Activated naive CD8-positive, alpha-beta T cell treated with anti-CD3 and anti-CD28 coated beads, Interleukin-2, amount 50 U/mL, for 24 hours (primary cell): ENCODE measurements at places on chromosomes 1 and 21.
A peak's percentile ranks its signal among the peaks of the same experiment; 100 is the strongest.

DNA sequence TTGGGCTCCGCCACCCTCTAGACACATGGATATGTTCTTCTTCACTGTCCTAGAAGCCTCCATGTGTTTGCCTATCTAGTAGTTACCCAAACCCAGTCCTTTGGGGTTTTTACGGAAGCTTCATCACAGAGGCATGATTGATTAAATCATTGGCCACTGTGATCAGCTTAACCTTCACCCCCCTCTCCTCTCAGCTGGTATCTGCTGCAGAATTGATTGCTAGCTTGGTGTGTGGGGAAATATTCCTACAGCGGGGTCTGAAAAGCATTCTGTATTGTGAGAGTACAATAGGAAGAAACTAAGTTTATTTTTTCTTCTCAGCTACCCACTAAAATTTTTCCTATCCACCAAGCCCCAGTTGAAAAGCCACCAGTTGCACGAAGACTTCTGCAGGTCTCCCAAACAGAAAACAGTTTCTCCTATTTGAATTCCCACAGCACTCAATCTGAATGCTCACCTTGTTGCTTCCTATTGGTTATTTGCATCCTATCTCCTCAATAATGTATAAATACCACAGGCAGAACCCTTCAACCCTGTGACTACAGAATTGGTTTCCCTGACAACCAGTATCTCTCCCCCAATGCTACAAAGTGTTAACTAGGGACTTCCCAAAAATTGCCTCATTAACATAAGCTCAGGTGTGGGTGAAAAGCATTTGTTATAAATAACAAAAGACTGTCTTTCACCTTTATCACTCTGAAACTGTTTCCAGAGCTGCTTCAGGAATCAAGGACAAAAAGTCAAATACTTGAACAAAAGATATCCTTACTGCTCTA is 9.3 kb upstream of the VANGL1 start:
- DNase-seq, result no peak
- H3K4me1 ChIP-seq, result no peaks in the 10 kb centered on the region
- H3K4me3 ChIP-seq, result no peak overlapping the region
- H3K27me3 ChIP-seq, result peaks cover 20% of the 10 kb centered on the region
- H3K27ac ChIP-seq, result no peak overlapping the region
- no peaks in the 10 kb centered on the region for H3K36me3 ChIP-seq

DNA sequence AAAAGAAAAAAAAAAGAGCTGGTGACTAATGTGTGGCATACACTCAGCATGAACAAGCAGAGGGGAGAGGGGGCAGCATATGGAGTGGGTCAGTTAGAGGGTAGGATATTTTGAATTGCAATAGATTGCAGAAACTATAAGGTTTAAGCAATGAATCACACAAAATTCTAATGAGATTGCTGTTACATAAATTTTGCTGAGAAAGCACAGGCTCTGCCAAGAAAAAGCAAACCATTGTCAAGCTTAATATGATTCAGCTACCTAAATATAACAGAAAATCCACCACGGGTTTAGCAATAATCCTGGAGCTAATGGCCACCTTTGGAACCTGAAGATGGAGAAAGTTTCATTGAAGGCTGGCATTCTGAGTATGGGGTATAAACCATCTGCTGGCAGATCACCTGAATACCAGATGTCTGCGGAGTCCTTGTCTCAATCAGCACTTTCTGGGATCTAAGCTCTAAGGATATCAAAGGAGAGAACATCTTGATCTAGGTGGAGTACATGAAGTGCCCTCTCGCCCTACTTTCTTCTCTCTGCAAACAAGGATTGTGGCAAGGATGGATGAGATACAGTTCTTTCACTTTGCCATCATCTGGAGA is 30.3 kb upstream of the ANGPTL7 start:
- no peaks in the 10 kb centered on the region for H3K27me3 ChIP-seq
- H3K36me3 ChIP-seq, result peaks cover 25% of the 10 kb centered on the region
- H3K4me1 ChIP-seq, result peaks cover 14% of the 10 kb centered on the region
- DNase-seq, result no peak

DNA sequence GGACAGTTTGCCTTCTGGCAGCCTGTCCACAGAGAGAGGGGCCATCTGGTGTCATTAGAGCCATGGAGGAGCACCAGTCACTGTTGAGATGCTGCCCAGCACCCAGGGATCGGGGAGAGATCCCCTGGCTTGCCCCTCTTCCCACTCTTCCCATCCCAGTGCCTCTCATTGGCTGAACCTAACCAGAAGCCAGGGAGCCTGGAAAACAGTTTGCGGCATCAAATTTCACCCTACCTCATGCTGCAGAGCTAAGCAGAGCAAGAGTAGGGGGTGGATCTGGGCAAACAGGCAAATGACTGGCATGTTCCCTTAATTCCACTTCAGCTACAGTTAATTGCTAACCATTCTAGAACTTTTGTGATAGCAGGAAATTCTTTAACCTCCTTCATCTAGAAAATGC is 19.1 kb downstream of the TRAF5 start:
- H3K4me3 ChIP-seq, result no peak overlapping the region
- no peak for DNase-seq
- no peaks in the 10 kb centered on the region for H3K27me3 ChIP-seq
- no peak overlapping the region for H3K27ac ChIP-seq
- H3K36me3 ChIP-seq, result peaks cover 21% of the 10 kb centered on the region
- H3K4me1 ChIP-seq, result peaks cover 83% of the 10 kb centered on the region

DNA sequence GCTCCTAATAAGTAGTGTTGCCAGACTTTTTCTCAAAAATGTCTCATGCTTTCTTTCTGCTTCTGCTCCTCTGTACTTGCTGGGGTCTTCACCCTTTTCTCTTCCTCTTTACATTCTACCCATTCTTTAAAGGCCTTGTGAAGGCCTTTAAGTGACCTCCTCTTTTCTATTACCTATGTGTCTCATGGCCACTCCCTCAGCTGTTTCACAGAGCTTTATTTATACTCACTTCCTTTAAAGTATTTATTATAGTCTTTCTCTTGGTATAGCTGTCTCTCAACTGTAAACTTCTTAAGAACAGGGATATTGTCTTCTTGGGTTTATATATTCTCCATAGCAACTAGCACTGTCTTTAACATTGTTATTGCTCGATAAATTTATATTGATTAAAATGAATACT is 792 bp downstream of the GOLPH3L start:
- DNase-seq, result no peak
- peak overlapping the region; percentile 13 for H3K27ac ChIP-seq
- H3K4me1 ChIP-seq, result peaks cover 21% of the 10 kb centered on the region
- peaks cover 1% of the 10 kb centered on the region for H3K27me3 ChIP-seq

GRCh38 chr1:233261695-233262094 is 33.8 kb downstream of the PCNX2 start:
- DNase-seq, result no peak
- no peaks in the 10 kb centered on the region for H3K27me3 ChIP-seq
- H3K36me3 ChIP-seq, result peaks cover 40% of the 10 kb centered on the region
- no peak overlapping the region for H3K4me3 ChIP-seq
- peaks cover 9% of the 10 kb centered on the region for H3K4me1 ChIP-seq

DNA sequence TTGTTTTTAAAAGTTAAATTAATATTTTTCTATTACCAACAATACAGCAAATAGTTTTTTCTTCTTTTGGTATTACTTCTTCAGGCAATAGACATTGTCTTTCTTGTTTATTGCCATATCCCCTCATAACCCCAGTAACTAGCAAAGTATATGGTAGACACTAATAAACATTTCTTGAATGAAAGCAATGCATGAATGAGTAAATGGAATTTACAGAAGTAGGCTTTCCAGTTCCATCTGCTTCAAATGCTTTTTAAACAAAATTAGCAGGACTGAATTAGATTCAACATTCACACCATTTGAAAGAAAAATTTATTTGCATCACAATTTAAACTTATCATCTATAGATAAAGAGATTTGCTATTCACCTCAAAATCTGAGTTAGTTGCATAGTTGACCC is 5.6 kb upstream of the DR1 start:
- no peak overlapping the region for H3K4me3 ChIP-seq
- DNase-seq, result no peak
- H3K36me3 ChIP-seq, result peaks cover 21% of the 10 kb centered on the region
- H3K4me1 ChIP-seq, result peaks cover 14% of the 10 kb centered on the region
- H3K27me3 ChIP-seq, result no peaks in the 10 kb centered on the region

- peak overlapping the region; percentile 42 for H3K27ac ChIP-seq
- H3K36me3 ChIP-seq, result no peaks in the 10 kb centered on the region
- no peaks in the 10 kb centered on the region for H3K27me3 ChIP-seq
- peak; percentile 86 for DNase-seq
- peak overlapping the region; percentile 80 for H3K4me3 ChIP-seq
Measured at GRCh38 chr1:32350785-32351398, 11.4 kb downstream of the FAM229A start.

GRCh38 chr1:187244623-187245022 is 415.9 kb downstream of the PLA2G4A start:
- no peak for DNase-seq
- no peak overlapping the region for H3K4me3 ChIP-seq
- H3K27ac ChIP-seq, result no peak overlapping the region
- H3K4me1 ChIP-seq, result no peaks in the 10 kb centered on the region

- H3K36me3 ChIP-seq, result no peaks in the 10 kb centered on the region
- DNase-seq, result no peak
- H3K4me3 ChIP-seq, result no peak overlapping the region
- no peak overlapping the region for H3K27ac ChIP-seq
Measured at GRCh38 chr1:175278734-175279116, 86.1 kb upstream of the KIAA0040 start.

GRCh38 chr1:204507317-204508105 is 8.7 kb upstream of the MDM4 start:
- H3K36me3 ChIP-seq, result peaks cover 5% of the 10 kb centered on the region
- DNase-seq, result no peak
- H3K4me1 ChIP-seq, result peaks cover 30% of the 10 kb centered on the region
- H3K4me3 ChIP-seq, result peak overlapping the region; percentile 86
- peaks cover 4% of the 10 kb centered on the region for H3K27me3 ChIP-seq
- H3K27ac ChIP-seq, result peak overlapping the region; percentile 98

GRCh38 chr1:89175601-89176256 is at the start of gene GBP7:
GBP7 (minus strand) TSS chr1:89176003; CDS start chr1:89171935, 4,068 bp downstream.
- H3K4me3 ChIP-seq, result no peak within 1 kb of the TSS
- peaks cover 4% of the 10 kb centered on the region for H3K4me1 ChIP-seq
- no peak within 1 kb of the TSS for H3K27ac ChIP-seq
- no peak for DNase-seq
- H3K36me3 ChIP-seq, result no peaks in the 10 kb centered on the region

GRCh38 chr21:33856893-33857527 is 58.6 kb downstream of the ATP5PO start:
- H3K36me3 ChIP-seq, result no peaks in the 10 kb centered on the region
- H3K4me3 ChIP-seq, result no peak overlapping the region
- H3K27ac ChIP-seq, result no peak overlapping the region
- no peak for DNase-seq
- H3K27me3 ChIP-seq, result peaks cover 2% of the 10 kb centered on the region
- no peaks in the 10 kb centered on the region for H3K4me1 ChIP-seq

DNA sequence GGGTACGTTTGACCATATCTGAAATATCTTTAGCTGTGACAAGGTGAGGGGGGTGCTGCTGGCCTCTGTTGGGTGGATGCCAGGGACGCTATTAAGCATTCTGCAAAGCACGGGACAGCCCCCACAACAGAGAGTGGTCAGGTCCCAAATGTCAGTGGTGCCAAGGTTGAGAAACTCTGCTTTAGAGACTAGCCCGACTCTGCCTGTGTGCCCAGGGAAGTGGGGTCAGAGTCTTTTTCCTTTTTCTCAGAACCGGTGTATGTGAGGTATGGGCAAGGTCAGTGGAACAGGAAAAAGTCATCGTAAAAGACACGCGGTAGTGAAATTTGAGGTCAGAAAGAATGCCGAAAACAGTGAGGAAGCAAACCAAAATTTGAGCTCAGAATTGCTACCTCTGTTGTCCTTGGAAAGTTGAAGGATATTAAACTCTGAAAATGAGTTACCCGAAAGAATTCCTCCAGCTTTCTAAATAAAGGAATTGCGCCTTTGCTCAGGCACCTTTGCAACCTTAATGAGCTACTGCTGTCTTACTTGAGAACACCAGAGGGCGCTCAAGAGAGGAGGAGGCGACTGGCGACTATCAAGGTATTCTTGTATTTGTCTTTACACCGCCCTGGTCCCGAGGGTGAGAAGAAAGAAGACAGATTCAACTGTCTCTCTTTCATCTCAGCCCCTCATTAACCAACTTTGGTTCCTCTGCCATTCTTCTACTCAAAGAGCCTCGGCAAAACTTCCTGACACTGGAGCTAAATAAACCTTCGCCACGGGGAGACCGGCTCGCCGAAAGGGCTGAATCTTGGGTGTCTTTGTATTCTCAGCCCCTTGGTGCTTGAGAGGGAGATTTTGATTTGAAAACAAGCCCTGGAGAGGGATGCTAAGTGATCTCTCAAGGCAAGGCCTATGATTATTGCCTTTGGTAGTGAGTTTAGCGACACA is 85.4 kb upstream of the OLIG2 start:
- no peak overlapping the region for H3K27ac ChIP-seq
- no peaks in the 10 kb centered on the region for H3K36me3 ChIP-seq
- H3K27me3 ChIP-seq, result no peaks in the 10 kb centered on the region
- peaks cover 8% of the 10 kb centered on the region for H3K4me1 ChIP-seq
- H3K4me3 ChIP-seq, result no peak overlapping the region
- DNase-seq, result peak; percentile 27

DNA sequence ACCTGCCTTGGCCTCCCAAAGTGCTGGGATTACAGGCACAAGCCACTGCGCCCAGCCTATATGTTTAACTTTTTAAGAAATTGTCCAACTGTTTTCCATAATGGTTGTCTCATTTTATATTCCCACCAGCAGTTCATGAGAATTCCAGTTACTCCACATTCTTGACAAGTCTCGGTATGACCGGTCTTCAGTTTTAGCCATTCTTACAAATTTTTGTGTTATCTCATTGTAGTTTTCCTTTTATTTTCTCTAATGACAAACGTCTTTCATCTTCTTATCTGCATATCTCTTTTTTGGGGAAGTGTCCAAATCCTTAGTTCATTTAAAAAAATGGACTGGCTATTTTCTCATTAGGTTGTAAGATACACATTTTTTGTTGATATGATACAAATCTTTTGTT is 132.5 kb downstream of the HS2ST1 start:
- no peaks in the 10 kb centered on the region for H3K27me3 ChIP-seq
- H3K4me1 ChIP-seq, result peaks cover 45% of the 10 kb centered on the region
- H3K4me3 ChIP-seq, result no peak overlapping the region
- DNase-seq, result no peak
- H3K27ac ChIP-seq, result no peak overlapping the region
- H3K36me3 ChIP-seq, result peaks cover 12% of the 10 kb centered on the region

DNA sequence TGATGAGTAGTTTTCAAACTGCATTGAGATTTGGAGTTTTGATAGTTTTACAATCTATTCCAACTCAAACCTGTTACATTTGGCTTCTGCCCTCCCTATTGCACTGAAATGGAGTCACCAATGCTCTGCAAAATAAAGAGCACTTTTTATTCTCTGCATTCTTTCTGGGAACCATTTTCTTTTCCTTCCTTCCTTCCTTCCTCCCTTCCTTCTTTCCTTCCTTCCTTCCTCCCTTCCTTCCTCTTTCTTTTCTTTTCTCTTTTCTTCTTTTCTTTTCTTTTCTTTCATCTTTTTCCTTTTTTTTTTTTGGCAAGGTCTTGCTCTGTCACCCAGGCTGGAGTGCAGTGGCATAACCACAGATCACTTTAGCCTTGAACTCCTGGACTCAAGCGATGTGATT is 114.2 kb downstream of the TBX19 start:
- H3K4me3 ChIP-seq, result no peak overlapping the region
- no peaks in the 10 kb centered on the region for H3K36me3 ChIP-seq
- H3K27ac ChIP-seq, result no peak overlapping the region
- DNase-seq, result no peak
- peaks cover 23% of the 10 kb centered on the region for H3K4me1 ChIP-seq
